A549 treated with RU486 at 1 μM for 4 hours (cell line): ENCODE measurements at places on chromosomes 6 and 20. TPM values are rescaled to one million over a fixed set of nuclear protein-coding genes. Genes with fewer than 3 reads are reported as not detected.

Gene SDC4
- 119 to 141 TPM (median 134 TPM) in 5 replicates for total RNA-seq

Gene CALHM5
- 0.03 to 0.10 TPM (median 0.07 TPM) in 5 replicates for total RNA-seq

Gene TSPYL4
- 2.0 to 3.8 TPM (median 3.2 TPM) in 5 replicates for total RNA-seq

Gene GINS1
- 21.7 to 35.7 TPM (median 34.4 TPM) in 5 replicates for total RNA-seq

Gene LTB
- total RNA-seq = 0.25 to 0.57 TPM (median 0.49 TPM) in 4 of 5 replicates, not detected in the other

Gene NINL
- 13.6 to 15.7 TPM (median 15.2 TPM) in 5 replicates for total RNA-seq

Gene FOXQ1
- total RNA-seq = 3.5 to 7.5 TPM (median 6.7 TPM) in 5 replicates
